ENCODE measurements at places on chromosomes 5 and 9.

- DNase-seq, result no peak
Measured at GRCh38 chr5:179323026-179323870, 22.0 kb downstream of the ADAMTS2 start.

- no peak for DNase-seq
Measured at GRCh38 chr9:126791406-126792230, 13.2 kb upstream of the ZBTB43 start.

DNA sequence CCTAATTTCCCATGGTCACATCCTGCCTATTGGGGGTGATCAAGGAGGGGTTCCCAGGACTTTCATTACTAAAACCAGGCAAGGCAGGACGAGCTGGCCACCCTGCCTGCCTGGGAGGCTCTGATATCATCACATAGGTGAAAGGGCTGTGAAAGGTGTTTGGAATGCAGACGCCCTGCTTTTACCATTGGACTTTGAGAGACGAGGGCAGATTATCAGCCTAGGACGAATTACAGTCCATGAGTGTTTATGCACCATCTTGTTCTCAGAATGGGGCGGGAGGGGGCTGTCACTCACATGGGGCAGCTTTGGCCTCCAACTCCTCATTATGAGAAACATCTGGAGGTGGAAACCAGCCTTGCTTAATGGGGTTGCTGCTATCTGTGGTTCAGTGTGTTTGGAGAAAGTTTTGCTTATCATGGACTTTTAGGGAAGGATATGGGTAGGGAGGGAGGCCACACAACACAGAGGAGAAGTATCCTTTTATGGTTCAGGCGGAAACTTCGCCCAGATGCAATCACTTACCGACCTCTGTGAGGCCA lies 69.8 kb upstream of the UBTD2 start:
- DNase-seq, result no peak

GRCh38 chr5:89457411-89458331 lies 574.7 kb upstream of the MEF2C start:
- DNase-seq, result no peak

GRCh38 chr5:112227911-112228631 lies 191.0 kb downstream of the EPB41L4A start:
- DNase-seq, result no peak

DNA sequence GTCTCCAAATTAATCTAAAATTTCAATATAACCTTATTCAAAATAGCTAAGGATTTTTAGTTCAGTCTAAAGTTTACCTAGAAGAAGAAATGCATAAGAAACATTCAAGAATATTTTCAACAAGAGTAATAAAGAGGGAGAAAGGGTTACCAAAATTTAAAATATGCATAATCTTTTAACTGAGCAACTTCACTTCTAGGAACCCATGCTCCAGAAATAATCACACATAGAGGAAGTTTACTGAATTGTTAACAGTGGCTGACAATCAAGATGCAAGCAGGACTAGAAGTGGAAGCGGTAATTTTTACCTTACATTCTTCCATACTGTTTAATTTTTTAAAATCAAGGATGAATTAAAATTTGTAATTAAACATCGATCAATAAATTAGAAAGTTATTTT lies 1.9 kb downstream of the PJA2 start:
- no peak for DNase-seq

DNA sequence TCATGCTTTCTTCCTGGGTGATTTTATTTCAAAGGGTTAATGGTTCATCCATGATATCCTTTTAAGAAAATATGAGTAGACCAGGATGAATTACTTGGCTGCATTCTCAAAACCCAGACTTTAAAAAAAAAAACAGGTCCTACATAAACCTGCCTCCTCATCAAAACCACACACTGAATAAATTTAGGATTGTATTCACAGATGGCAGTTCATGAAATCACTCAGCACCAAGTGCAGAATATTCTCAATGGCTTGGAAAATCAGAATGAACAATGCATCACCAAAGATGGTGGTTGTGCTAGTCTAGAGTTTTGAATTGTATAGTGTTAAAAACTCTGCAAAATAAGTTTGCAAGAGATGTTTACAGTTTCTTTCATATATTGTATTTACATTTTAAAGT lies 145.4 kb upstream of the GRAMD2B start:
- DNase-seq, result no peak

GRCh38 chr9:112844771-112845542 lies 45.7 kb downstream of the SLC46A2 start:
- peak; percentile 71 for DNase-seq

DNA sequence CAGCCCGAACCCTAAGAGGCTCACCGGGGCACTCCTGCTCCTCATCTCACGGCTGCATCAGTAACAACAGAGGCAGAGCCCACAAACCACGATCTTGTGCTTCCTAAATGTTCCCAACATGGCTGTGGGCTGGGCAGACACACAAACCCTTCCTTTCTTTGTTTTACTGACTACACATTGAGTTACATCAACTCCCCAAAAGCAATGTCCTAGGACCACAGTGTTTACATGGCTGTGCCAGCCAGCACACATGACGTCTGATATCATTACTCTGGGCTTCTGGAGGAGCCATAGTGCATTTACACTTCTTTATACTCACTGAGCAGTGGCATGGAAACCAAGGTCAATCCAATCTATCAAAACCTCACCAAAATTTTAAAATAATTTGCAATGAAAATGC lies 101.4 kb downstream of the LHFPL2 start:
- no peak for DNase-seq

DNA sequence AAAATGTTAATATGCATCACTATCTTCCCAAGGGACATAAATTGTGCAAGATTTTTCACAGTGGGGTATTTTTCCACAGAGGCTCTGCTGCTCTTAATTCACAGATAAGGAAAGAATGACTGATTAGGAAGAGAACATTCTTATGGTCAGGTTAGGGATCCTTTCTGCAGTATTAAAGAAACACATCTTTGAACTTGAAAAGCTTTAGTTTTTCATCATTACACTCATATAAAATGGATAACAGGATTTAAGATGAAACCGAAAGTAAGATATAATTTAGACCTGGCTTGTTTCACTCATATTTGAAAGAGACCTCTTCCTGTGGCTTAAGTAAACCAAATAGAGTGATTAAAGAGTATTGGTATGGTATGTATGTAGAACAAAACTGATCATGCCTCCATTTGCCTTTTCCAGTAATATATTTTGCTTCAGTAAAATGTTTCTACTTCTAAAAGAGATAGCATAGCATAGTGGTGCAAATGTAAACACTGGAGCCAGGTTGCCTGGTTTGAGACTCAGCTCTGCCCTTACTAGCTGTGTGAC lies 160.0 kb downstream of the PRR16 start:
- no peak for DNase-seq

GRCh38 chr5:54719384-54720283 lies 202.1 kb downstream of the SNX18 start:
- no peak for DNase-seq

DNA sequence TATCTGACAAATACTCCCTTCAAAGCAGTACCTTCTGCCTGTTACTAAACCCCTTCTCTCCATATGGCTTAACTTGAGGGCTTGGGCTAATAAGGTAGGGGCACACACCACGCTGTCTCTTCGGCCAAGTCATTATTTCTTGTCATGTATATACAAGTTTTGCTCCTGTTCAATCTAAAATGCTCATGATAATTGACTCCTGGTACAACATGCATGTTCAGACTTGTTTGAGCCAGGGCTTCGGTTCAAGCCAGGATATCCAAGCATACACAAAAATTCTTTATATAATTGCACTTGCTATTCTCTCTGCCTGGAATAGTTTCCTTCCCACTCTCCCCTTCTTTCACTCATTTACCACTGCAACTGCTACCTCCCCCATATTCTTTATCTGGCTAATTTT lies 756.0 kb upstream of the C9orf72 start:
- no peak for DNase-seq

DNA sequence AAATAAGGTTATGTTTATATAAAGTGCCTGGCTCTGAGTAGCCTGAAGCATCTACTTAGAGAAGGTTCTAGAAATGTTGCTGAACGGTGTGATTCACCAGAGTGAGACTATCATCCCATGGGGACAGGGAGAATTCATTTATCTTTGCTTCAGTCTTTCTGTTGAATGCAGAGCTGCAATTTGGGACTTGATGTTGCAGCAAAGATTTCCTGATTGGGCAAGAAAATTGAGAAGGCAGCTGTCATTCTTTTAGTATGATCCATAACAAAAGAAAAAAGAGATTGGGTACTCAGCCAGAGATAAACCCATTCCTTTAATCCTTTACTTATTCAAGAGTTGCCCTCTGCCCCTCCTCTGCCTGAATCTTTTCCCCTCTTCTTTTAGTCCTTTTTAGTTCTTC lies 456.3 kb upstream of the WWC1 start:
- DNase-seq, result no peak

- no peak for DNase-seq
Measured at GRCh38 chr5:91312698-91313097, 70.4 kb downstream of the ARRDC3 start.

GRCh38 chr9:91346644-91347043 lies 15.1 kb downstream of the AUH start:
- no peak for DNase-seq

GRCh38 chr9:109477258-109478050 lies 20.7 kb downstream of the PTPN3 start:
- peak; percentile 26 for DNase-seq

DNA sequence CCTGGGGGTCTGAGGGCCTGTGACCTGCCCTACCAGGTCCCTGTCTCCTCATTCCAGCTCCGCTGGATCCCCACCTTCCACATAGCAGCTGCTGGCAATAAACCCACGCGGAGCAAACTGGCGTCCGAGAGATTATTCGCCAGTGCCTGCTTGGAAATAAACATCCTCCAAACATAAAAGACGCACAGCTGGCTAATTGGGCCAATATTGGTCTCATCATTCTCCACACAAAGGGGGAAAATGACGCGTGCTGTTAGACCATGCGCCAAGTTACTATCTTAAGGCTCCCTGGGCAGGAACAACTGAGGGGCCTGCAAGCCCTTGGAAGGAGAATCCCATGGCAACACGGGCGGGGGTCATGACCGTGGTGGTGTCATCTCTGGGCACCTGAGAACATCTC lies 73.3 kb upstream of the SARDH start:
- DNase-seq, result no peak

DNA sequence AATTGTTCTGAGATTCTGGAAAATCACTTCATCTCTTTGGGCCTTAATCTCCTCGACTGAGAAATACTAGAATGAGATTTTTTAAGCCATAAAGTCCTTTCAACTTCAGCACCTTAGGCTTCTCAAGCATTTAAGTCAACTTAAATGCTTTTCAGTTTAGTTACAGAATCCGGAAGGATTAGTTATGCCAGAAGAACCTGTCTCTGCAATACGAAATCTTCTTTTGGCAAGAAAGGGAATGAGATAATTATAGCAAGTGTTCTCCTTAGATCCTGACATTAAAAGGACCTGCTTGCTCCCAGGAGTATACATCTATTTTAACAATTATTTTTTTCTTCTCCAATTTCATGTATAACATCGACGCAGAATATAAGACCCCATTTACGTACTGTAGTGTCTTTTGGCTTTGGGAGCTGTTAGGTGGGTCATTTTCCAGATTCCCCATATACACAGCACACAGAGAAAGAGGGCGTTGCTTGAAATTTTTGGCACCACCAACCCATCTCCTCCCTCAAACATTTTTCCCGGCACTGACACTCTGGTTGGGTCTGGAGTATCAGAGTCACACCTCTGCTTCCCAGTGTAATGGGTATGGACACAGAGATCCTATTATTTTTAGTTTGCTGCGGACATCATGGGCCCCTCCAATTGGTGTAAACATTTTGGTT lies 43.6 kb upstream of the CLINT1 start:
- DNase-seq, result no peak

DNA sequence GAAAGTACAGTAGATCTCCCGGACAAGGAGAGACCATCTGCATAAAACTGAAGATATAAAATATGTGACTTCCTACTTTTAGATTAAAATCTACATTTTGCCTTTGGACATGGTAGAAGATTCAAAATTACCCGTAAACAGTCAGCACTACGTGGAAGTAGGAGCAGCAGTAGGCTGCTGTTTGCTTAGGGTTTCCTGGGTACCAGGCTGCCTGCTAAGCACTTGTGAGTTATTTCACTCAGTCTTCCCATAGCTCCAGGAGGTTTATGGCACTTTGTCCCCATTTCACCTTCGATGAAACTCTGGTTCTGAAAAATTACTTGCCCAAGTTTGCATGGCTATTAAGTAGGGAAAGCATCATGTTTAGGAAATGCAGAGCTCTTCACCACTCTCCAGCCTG lies 92.6 kb downstream of the STK32A start:
- no peak for DNase-seq

DNA sequence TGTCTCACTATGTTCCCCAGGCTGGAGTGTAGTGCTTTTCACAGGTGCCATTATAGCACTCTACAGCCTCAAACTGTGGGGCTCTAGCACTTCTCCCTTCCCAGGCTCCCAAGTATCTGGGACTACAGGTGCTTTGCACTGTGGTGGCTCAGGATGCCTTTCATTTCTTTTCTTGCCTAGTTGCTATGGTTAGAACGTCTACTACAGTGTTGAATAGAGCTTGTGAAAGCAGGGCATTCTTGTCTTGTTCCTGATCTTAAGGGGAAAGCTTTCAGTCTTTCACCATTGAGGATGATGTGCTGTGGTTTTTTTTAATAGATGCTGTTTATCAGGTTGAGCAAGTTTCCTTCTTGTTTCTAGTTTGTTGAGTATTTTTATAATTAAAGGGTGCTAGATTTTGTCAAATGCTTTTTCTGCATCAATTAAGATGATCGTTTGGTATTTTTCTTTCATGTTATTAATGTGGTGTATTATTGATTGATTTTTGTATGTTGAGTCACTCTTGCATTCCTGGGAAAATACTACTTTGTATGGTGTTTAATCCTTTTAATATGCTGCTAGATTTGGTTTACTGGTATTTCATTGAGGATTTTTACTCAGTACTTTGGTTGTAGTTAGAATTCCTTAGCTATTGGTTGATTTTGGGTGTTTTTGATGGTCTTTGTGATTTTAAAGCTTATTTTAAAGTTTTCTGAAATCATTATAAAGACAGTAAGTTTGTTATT lies 35.6 kb downstream of the GPBP1 start:
- no peak for DNase-seq

DNA sequence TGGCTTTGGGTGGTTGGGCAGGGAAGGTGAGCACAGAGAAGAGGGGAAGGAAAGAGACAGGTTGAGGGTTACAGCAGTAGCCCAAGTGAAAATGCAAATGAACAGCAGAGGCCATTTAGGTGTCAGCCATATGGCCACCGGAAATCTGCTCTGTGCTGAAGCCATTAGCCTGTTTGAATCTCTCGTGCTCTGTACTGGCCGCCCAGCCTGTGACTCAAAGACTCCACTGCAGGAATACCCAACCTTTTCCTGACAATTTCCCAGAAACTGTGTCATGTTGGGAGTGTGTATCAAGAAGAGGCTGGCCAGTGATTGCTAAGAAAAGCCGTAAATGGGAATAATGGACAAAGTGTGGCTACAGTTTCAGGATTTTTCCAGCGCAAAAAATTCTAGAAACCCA lies 35.9 kb upstream of the RAI14 start:
- DNase-seq, result no peak

DNA sequence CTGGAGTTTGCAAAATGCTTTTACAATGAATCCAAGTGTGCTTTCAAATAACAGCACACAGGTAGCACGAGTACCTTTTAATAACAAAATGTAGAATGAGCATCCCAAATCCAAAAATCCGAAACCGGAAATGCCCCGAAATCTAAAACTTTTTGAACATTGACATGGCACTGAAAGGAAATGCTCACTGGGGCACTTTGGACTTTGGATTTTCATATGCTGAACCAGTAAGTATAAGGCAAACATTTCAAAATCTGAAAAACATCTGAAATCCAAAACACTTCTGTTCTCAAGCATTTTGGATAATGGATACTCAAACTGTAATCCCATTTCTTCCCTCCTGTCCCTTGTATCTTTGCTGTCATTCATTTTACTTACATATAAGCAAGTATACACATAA lies 50.1 kb downstream of the GCNT4 start:
- no peak for DNase-seq

GRCh38 chr9:127450243-127450760 lies 904 bp downstream of the RPL12 start:
- peak; percentile 34 for DNase-seq

All from hematopoietic multipotent progenitor cell treated with erythropoietin and hydrocortisone succinate and interleukin-3 and kit ligand, for 15 days (in vitro differentiated cells).